ENCODE measurements at places on chromosomes 3 and 15.

GRCh38 chr15:85010386-85011159 lies 28.9 kb downstream of the PDE8A start:
- no peak for DNase-seq

DNA sequence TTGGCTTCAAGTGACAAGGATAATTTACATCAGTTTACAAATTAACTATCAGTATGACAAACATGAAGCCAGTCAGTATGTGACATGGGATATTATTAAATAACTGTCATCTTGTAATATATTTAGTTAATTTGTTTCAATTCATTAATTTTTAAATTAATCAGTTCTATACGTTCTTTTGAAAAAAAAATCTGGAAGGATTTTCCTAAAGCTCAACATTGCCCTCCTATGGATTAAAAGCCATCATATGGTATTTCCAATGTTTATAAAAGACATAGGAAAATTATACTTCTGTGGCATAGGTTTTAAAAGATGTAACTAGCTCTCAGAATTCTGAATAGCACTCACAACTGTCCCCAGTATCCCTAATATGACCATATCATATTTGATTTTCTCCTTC lies 134.4 kb downstream of the PLOD2 start:
- DNase-seq: no peak

GRCh38 chr3:62874711-62875557 lies at the start of gene CADPS:
Gene CADPS (minus strand): TSS chr3:62875416. CDS start chr3:62875029, 387 bp downstream.
- DNase-seq: peak; percentile 45

DNA sequence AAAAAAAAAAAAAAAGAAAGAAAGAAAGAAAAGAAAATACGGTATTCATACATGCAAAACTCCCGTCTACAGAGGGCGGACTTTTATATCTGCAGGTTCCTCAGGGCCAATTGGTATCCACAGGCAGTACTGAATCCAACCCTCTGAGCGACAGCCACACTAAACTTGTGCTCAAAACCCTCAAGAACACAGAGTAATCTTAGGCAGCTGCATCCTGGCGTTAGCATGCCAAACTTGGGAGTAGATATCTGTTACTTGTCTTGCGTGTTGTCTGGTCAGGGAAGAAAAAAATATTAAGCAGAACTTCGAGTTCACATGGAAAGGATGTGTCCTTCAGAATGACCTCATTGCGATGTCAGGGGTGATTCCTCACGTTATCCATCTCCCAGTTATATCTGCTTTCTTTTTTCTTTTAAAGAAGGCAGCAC lies 12.8 kb downstream of the SNAP23 start:
- DNase-seq: no peak

DNA sequence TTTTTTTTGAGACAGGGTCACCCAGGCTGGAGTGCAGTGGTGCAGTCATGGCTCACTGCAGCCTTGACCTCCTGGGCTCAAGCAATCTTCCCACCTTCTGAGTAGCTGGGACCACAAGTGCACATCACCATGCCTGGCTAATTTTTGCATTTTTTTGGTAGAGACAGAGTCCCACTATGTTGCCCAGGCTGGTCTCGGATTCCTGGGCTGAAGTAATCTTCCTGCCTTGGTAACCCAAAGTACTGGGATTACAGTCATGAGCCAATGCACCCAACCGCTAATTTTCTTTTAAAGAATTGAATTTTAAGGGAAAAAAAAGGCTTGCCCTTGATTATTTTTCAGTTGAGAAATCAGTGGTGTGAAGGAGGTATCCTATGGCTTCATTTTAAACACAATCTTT lies 334.0 kb downstream of the SOX2 start:
- no peak for DNase-seq

- no peak for DNase-seq
Measured at GRCh38 chr3:72185549-72186399, 400.8 kb upstream of the PROK2 start.

DNA sequence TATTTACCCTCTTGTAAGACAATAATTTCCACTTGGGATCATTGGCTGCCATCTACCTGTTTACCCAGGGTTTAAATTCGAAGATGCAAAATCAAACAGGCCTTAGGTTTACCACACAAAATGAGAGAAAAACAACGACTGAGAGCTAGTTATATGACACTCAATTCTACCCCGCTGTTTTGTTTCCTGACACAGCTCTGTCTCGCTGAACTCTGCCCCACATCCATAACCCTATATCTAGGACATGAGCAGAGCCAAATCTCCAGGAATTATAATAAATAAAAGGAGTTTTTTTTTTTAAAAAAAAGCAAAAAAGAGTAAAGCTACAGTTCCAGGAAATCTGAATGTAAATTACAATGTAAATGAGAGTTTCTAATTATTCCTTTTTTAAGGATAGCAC lies 165.4 kb upstream of the NR2F2 start:
- DNase-seq: no peak

GRCh38 chr15:40768521-40769273 lies 1.1 kb upstream of the C15orf62 start:
- DNase-seq: no peak

- DNase-seq: no peak
Measured at GRCh38 chr3:150800722-150801121, 37.8 kb upstream of the SIAH2 start.

GRCh38 chr3:46599590-46599989 lies 12.7 kb upstream of the FAM240A start:
- DNase-seq: no peak

DNA sequence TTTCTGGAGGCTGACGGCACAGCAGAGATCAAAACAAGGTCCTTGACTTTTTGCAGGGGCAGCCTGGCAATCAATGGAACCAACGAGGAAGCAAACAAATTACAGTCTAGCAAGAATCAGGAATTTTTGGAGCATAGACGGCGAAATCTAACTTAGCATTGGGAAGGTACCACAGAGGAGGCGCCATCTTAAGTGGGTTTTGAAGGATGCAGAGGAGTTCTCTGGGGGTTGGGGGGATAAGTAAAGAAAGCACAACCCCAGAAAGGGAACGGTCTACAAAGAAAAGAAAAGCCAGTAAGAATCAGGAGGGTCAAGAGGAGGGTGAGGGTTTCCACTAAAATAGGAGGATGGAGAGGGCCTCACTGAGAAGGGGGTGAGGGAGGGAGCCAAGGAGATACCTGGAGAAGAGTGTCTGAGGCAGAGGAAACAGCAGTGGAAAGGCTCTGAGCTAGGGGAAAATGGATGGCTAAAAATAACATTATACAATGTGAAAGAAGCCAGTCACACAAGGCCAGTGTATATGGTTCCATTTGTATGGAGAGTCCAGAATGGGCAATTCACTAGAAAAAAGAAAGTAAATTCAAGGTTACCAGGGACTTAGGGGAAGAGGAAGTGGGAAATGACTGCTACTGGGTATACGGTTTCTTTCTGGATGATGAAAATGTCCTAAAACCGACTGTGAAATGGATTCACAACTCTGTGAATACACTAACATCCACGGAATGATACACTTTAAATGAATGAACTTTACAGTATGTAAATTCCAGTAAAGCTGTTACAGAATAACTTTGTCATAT lies 25.2 kb upstream of the IQSEC1 start:
- DNase-seq: no peak

- no peak for DNase-seq
Measured at GRCh38 chr15:29970402-29970695, 112.4 kb upstream of the GOLGA8J start.

DNA sequence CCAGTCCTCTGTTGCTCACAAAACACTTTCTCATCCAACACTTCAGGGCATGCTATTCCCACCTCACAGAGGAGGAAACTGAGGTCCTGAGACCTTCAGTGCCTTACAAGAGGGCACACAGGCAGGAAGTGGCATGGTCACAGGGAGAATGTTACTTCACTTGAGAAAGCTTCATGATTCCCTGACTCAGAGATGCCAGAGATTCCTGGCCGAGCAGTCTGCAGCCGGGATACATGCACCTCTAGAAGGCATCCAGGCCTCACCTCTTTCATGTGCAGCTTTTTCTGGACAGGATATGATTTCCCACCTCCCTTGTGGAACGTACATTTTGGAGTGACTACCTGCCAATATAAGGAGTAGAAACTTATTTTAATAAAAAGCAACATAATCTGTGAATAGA lies 2.8 kb upstream of the SST start:
- DNase-seq: no peak

GRCh38 chr3:5729852-5730251 lies 542.3 kb downstream of the EDEM1 start:
- no peak for DNase-seq

DNA sequence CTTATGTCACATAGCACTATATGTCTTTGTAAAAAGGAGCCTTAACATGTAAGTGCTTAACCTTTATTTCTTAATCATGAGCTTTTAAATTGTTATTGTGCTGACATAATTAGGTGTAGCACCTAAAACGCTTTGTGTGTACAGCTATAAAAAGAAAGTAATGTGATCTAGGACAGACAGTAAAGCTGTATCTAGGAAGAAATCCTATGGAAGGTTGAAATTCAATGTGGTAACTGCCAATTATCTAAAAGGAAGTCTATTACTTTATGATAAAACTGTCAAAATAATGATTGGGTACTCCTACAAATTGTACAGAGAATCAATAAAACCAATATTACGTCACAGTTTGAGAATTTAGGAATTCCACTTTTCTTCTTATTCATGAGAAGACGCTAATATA lies 87.9 kb downstream of the CDIN1 start:
- DNase-seq: no peak

- DNase-seq: no peak
Measured at GRCh38 chr15:48823237-48823636, 12.4 kb upstream of the CEP152 start.

Data from NCI-H510A (cell line).